GM12864 (cell line): ENCODE measurements at places on chromosomes 2 and 18.

- DNase-seq: no peak
Measured at GRCh38 chr18:21134895-21135294, 23.3 kb upstream of the ROCK1 start.

GRCh38 chr2:230140667-230141066 is 71.9 kb upstream of the SLC16A14 start:
- DNase-seq: no peak

DNA sequence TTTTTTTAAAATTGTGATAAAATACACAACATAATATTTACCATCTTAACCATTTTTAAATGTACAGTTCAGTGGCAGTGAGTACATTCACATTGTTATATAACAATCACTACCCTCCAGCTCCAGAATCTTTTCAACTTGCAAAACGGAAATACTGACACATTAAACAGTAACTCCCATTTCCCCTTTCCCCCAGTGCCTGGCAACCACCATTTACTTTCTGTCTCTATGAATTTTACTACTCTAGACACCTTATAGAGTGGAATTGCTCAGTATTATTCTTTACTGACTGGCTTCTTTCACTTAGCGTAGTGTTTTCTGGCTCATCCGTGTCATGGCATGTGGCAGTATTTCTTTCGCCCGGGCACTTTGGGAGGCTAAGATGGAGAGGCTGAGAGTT is 32.6 kb downstream of the FASTKD2 start:
- peak; percentile 16 for DNase-seq

- no peak for DNase-seq
Measured at GRCh38 chr2:134408386-134408785, 154.5 kb downstream of the MGAT5 start.

DNA sequence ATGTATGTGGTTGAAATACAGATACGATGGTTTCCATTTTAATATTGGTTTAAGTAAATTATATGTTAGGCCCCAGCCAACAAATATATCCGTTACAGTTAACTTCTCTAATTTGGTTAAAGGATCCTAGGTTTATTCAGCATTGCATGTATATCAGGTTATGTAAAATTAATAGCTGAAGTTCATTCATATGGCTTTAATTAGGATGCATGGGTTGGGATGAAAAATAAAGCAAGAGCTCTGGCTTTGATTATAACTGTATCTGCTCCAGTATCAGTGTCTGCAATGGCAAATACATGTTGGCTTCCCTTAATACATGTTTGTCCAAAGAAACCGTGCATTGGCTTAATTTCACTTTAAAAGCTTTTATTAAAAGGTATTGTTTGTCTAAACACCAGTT is 435.7 kb upstream of the SETBP1 start:
- no peak for DNase-seq

- no peak for DNase-seq
Measured at GRCh38 chr2:131577812-131578211, 50.1 kb downstream of the CCDC74A start.

GRCh38 chr18:32847691-32848090 is 74.9 kb upstream of the KLHL14 start:
- no peak for DNase-seq
